Activated CD4-positive, alpha-beta T cell treated with anti-CD3 and anti-CD28 coated beads, Interleukin-2, amount 50 U/mL, for 4 hours (primary cell): ENCODE measurements at places on chromosomes 6 and 20.

DNA sequence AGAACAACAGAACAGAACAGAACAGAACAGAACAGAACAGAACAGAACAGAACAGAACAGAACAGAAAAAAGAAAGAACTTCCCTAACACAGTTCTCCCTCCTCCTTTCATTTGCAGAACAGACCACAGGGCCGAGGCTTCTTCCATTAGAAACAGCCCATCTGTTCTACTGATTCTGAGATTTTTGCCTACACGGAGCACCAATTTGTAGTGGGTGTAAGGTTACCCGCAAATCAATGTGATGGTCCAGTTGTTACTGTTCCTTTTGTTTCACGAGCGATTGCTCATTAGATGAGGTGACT lies 734 bp upstream of the OGFRL1 start:
- no peak for DNase-seq

- no peak for DNase-seq
Observed at GRCh38 chr6:143970456-143971218, 37.4 kb downstream of the PLAGL1 start.

GRCh38 chr20:50224531-50225255 lies 34.1 kb downstream of the CEBPB start:
- DNase-seq, result no peak

- DNase-seq, result no peak
Observed at GRCh38 chr20:54005524-54005923, 64.9 kb downstream of the BCAS1 start.

GRCh38 chr20:41347523-41348429 lies 7.2 kb downstream of the LPIN3 start:
- DNase-seq, result no peak

DNA sequence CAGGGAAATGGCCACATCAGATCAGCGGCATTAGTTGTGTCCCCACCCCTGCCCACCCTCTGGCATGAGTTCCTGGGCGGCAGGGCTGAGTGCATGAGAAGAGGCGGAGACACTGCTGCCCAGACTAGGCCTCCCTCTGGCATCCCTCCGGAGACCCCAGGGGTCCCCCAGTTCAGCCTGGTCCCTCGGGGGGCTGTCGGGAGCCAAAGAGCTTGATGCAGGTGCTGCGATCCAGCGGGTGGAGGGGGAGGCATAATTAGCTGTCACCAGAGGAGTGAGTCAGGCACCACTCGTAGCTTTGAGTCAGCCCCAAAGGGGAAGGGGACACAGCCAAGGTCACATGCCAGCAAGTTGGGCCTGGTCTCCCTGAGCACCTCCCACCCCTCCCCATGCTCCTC lies 34.5 kb downstream of the DLGAP4 start:
- no peak for DNase-seq

GRCh38 chr6:82176616-82177015 lies 70.9 kb downstream of the IBTK start:
- DNase-seq, result no peak

DNA sequence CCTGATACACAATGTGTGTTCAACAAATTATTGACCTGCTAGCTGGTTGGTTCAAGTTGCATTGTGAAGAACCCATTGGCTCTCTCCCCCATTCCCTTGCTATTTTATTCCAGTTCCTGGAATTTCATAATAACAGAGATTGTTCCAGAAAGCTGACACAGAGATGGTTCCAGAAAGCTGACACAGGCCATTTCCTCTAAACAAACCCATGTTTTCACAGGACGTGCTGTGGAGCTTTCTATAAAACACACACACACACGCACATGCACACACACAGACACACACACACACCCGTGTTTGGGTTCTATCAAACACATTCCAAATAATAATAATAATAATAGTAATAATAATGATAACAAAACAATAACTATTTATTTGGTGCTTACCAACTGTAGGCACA lies 259.1 kb downstream of the CLIC5 start:
- no peak for DNase-seq

DNA sequence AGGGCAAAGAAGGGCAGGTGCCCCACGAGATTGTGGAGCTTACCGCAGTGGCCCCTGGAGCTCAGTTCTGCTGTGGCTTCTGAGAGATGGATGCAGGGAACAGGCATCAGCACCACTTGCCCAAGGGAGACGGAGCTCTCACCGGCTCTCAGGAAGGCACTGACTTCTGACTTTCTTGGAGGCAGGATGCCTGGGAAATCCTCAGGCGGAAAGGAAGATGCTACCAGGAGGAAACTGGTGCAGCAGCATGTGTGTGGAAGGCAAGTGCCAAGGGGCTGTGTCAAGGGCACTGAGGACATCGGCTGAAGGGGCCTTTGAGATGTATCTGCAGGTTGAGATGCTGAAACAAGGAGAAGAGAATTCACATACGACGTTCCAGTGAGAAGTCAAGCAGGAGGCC lies 64.0 kb downstream of the FOXA2 start:
- DNase-seq, result no peak

DNA sequence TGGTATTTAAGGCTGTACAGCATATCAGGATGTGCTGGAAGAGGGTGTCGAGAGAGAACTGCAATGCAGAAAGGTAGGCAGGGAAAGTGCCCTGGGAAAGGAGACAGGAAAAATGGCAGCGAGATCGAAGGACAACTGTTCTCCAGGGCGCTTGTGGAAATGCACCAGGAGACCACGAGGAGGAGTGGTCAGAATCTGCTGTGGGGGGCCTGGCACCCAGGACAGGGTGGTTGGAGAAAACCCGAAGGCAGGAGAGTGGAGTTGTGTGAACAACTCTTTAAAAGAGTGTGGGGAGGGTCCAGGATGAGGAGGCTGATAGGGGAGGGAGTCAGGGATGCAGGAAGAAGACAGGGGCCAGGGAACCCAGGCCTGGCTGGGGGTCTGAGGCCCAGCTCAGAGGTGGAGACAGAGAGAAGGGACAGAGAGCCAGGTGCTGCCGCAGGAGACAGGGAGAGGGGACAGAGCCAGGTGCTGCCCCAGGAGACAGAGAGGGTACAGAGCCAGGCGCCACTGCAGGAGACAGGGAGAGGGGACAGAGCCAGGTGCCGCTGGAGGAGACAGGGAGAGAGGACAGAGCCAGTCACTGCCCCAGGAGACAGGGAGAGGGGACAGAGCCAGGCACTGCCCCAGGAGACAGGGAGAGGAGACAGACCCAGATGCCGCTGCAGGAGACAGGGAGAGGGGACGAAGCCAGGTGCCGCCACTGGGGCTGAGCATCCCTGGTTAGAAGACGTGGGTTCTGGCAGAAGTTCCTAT lies 9.3 kb downstream of the SLC22A1 start:
- DNase-seq, result no peak

DNA sequence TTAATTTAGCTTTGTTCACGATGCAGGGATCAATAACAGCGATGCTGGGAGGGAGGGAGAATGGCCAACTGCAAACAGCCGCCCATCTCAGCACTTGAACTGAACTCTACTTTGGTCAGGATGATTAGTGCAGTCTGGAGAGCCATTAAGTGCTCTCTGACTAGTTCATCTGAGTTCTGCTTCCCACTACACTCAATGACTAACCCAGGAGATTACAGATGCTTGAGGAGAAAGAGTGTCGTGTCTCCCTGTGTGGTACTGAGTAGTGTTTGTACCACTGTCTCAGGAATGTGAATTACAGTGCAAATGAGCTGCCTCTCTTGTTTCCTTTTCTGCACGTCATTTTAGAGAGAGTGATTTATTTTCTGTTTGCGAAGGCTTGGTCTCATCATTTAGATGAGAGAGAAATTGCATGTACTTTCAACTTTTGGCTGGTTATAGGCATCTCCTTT lies 23.5 kb downstream of the CARMIL1 start:
- DNase-seq, result no peak

- DNase-seq, result no peak
Observed at GRCh38 chr20:62142252-62143080, 728 bp downstream of the PSMA7 start.

- DNase-seq, result no peak
Observed at GRCh38 chr6:137051790-137052472, 7.2 kb upstream of the IL20RA start.

GRCh38 chr6:158041788-158042187 lies 60.1 kb downstream of the SYNJ2 start:
- no peak for DNase-seq

DNA sequence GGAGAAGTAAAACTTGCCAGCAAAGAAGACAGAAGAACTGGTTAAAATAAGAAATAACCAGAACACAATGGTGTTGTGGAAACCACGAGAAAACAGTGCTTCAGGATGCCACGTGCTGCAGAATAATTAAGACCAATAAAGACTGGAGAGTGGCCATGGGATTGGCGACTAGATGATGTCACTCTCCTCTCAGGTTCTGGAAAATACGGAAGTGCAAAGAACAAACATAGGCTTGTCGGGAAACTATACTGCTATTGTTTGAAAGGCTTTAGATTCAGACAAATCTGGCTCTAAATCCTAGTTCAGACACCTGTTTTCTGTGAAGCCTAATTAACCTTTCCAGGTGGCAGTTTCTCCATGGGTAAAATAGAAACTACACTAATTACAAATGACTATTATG lies 138.4 kb upstream of the STXBP5 start:
- no peak for DNase-seq

DNA sequence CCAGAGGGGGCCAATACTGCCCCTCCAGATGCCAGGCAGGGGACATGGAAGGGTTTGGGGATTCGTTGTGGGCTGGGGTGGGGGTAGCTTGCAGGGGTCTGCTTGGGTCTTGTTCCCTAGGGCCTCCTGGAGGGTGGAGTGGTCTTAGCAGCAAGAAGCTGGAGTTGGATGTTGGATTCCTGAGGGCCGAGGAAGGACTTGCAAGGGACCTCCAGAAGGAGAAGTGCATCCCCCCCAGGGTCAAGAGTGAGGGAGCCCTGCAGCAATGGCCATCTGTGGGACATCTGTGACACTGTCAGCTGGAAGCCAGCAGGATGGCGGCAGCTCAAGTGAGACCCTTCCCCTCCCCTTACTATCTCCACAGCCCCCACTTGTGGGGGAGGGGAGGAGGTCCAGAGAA lies 25.4 kb upstream of the CCN5 start:
- DNase-seq, result no peak

DNA sequence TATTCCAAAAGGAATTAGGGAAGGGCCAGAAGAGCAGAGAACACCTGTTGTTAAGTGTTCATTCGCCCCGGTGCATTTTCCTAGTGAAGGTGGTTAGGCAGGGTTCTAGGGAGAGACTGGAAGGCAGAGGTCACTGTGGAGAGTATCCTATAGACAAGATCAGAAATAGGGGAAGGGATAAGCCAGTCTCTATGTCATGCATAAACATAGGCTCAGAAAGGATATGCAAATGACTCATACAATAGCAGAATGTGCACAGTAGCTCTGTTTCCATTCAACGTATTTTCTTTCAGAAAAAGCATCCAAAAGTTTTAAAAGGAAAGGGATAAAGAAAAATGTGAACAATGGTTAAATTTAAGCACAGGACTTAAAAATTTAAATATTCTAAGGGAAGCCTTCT lies 47.4 kb downstream of the BMP6 start:
- DNase-seq, result no peak

GRCh38 chr20:39070484-39071231 lies 108.5 kb downstream of the DHX35 start:
- no peak for DNase-seq

DNA sequence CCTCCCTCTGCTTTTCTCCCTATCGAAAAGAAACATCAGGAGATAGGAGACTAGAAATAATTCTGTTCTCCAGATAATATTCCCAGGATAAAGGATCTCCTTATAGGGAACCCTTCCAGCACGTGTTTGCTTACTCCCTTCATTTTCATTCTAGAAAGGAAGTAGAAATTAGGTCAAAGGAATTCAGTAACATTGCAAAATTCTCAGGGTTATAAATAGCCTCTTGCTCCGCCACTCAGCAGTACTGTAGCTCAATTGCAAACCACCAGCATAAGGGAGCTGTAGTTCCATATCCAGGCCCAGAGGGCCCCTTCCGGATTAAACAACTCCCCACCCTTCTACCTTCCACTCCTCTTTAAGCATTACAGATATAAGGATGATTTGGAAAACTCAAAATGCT lies 6.2 kb downstream of the ELMO2 start:
- no peak for DNase-seq

DNA sequence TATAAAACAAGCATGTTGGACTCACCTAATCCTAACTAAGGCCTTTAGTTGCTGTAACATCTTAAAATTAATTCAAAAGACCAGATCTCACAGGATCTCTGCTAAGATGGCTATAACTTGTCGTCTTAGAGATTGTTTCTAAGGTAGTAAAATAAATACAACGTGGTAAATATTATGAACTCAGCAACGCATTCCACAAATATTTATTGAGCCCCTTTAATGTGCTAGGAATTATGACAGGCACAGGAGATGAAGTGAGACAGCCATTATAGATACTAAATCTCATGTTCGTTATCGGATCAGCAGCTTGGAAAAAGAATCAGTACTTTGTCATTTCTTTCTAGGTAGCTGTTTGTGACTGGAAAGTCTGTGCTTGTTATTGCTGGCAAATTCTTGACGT lies 20.9 kb upstream of the MCM3 start:
- no peak for DNase-seq

- no peak for DNase-seq
Observed at GRCh38 chr6:56193846-56194245, 53.5 kb downstream of the COL21A1 start.

DNA sequence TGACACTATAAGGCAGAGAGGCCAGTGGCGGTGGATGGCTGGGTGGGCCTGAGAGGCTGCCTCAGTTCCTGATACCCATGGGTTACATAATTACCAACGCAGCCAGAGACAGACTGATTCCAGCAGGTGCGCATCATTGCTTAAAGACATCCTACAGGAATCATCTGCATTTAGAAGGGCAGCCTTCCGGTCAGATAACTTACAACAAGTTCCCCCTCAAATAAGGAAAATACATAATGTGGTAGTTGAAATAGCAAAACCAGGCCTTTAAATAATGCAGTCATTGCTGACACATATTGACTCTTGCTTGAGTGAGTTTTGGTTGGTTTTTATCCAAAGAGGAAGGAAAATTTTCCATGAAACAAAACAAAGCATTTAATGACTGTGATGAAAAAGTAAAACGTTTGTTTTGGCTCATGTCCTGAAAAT lies 81.9 kb downstream of the SIM1 start:
- no peak for DNase-seq

DNA sequence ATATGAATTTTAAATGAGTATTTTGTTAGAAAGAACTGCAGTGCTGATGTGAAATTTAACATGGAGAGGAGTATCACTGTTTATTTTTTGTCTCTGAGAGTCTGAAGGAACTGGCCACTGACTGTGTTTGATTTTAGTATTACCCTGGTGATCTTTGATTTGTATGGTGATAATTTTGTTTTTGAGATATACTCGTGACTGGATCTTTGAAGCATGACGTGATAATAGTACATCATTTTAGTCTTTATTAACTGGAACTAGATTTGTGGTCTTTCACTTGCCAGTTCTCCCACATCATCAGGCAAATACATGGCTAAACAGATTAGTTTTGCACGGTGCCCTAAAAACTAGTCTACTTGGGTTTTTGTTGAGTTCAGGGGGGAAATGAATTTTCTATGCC lies 55.5 kb downstream of the ARID1B start:
- DNase-seq, result no peak

GRCh38 chr6:9248133-9248532 lies 812.8 kb upstream of the SLC35B3 start:
- no peak for DNase-seq
